ENCODE measurements at places on chromosomes 1 and 21. TPM values are rescaled to one million over a fixed set of nuclear protein-coding genes. Genes with fewer than 3 reads are reported as not detected.

DNA sequence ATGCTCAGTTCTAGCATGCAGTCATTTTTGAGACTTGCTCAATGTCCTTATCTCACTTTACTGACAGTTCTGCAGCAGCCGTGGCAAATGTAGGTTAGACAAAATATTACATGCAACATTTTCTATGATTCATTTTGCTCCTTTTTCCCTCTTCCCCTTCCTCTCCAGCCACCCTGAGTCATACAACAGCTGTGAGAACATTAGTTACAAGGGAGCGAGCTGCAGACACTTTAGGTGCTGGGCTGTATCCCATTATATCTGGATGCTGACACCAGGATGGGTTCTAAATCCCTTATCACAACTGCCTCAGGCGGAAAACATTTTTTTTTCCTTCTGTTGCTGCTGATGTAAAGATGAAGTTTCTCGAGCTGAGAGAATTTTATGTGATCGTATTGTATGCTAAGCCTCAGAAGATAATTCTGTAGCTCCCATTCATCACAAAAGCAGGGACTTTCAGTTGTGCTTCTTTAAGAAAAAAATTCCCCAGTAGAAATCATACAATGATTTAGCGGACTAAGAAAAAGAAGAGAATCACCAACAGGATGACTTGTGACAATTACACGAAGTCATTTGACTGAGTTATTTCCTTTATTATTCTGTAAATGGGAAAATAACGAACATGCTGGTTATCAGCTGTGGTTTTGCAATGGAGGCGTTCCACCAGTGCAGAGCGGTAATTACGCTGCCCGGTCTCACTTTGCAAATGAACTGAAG, 345.0 kb downstream of the DISC1 start:
- DNase-seq: no peak

GRCh38 chr1:237717106-237717505, 173.6 kb downstream of the ZP4 start:
- no peak for DNase-seq

GRCh38 chr1:148293651-148294050, 141.6 kb upstream of the NBPF11 start:
- DNase-seq: no peak

DNA sequence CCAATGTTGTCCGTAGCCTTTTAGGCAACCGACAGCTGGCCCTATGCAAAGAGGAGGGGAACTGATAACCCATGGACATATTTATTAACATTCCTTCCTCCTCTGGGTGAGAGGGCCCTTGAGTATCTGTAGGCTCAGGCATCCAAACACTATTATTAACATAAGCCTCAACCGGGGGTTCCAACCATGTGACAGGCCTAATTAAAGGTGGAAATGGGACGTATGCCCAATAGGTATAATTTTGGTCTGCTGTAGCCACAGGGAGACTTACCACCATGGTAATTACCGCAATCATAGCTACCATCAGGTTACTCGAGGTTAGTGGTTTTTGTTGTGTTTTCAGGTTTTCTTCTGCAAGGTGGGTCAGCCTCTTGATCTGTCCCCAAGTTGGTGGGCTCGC, 5.3 kb downstream of the DAP3 start:
- no peak for DNase-seq

DNA sequence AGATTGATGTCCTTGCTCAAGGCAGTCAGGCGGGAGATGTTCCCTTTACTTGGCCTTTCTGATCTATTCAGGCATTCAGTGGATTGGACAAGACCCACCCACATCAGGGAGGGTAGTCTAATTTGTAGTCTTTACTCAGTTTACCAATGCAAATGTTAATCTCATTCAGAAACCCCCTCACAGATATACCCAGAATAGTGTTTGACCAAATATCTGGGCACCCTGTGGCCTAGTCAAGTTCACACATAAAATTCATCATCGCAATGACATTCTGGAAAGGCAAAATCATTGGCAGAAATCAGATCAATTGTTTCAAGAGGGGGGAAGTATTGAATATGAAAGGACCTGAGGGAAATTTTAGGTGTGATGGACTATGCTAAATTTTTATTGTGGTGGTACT, 12.5 kb upstream of the SFT2D2 start:
- DNase-seq: no peak

Gene CA6
- not detected for total RNA-seq

- DNase-seq: no peak
Measured at GRCh38 chr1:27935721-27936120, 921 bp downstream of the SMPDL3B start.

- no peak for DNase-seq
Measured at GRCh38 chr21:35664683-35665082, 395.6 kb downstream of the SETD4 start.

DNA sequence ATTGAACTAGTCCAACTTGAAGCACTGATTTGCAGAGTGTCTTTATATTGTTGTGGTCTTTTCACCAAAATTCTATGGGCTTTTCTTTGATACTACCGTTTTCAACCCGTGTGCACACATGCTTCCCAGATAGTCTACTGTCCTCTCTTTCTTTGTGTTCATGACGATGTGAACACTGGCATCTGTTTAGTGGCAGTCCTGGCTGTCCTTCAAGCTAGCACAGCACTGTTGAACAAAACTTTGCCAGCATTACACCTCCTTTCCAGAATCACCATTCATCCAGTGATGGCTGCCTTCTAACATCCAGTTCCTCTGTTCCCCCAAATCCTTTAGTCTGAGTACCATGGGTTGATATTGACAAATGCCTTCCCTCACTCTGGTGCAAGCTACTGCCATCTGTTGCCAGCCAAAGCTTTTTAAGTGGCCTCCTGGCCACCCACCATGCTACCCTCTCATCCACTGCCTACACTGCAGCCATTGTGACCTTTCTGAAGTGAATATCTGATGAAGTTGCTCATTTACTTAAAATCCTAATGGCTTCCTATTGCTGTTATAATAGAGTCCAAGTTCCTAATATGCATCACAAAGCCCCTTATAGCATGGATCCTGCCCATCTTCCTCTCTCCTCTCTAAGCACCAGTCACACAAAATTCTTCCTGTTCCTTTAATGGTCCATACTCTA, 94.3 kb downstream of the NIBAN1 start:
- DNase-seq: no peak

- DNase-seq: no peak
Measured at GRCh38 chr1:7343882-7344281, 427.2 kb upstream of the VAMP3 start.
